ENCODE measurements at places on chromosomes 2 and 18.

GRCh38 chr2:61722318-61722717 is 131.5 kb downstream of the FAM161A start:
- no peak for DNase-seq

GRCh38 chr2:22907330-22907729 is 477.6 kb upstream of the KLHL29 start:
- no peak for DNase-seq

GRCh38 chr2:168626647-168627046 is 170.6 kb downstream of the CERS6 start:
- DNase-seq: no peak

- DNase-seq: no peak
These were observed 3.8 kb downstream of the LBH start for GRCh38 chr2:30235008-30235655.

All from DMS79 treated with DMSO at 0.1 percent for 48 hours (cell line).